ENCODE measurements at places on chromosomes 11 and 22.
A peak's percentile ranks its signal among the peaks of the same experiment; 100 is the strongest.

- peak; percentile 86 for DNase-seq
Measured at GRCh38 chr11:111417011-111417765, 38.1 kb upstream of the POU2AF1 start.

GRCh38 chr11:44949160-44950030 lies 1.3 kb downstream of the TP53I11 start:
- no peak for DNase-seq

DNA sequence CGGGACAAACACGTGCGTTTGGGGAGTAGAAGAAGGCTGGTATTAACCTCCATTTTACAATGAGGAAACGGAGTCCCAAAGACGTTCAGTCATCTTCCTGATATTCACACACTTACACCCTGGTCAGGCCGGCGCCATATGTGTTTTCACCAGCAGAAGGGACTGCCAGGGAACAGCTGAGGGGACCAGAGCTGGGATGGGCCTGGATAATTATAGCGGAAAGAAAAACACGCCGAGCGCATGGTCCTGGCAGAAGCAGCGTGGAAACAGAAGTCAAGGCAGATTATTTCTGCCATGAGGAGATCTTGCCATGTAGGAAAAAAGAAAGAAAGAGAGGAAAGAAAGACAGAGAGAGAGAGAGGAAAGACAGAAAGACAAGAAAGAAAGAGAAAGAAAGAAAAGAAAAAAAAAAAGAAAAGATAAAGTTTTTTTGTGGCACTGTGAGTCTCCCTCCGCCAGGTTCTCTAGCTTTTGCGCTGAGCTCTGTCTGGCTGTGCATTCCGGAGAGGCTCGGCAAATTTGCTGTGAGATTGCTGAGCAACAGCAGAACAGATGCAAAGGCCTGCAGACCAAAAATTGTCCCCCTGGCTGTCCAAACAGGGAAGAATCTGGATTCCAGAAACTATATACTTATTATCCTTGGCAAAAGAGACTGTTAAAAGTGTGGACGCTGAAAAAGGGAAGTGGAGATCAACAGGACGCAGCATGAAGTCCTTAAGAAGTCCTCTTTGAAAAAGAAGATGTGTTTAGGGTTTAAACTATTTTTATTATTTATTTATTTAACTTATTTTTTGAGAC lies 1.3 kb upstream of the UCP2 start:
- DNase-seq: no peak

DNA sequence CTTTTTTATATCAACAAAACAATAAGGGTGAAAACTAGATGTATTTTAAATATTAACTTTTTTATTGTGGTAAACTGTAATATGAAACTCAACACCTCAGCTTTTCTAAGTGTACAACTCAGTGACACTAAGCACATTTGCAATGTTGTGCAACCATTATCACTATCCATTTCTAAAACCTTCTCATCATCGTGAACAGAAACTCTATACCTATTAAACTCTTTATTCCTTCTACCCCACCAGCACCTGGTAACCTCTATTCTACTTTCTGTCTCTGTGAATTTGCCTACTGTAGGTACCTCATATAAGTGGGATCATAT lies 9.4 kb downstream of the HORMAD2 start:
- DNase-seq: no peak

DNA sequence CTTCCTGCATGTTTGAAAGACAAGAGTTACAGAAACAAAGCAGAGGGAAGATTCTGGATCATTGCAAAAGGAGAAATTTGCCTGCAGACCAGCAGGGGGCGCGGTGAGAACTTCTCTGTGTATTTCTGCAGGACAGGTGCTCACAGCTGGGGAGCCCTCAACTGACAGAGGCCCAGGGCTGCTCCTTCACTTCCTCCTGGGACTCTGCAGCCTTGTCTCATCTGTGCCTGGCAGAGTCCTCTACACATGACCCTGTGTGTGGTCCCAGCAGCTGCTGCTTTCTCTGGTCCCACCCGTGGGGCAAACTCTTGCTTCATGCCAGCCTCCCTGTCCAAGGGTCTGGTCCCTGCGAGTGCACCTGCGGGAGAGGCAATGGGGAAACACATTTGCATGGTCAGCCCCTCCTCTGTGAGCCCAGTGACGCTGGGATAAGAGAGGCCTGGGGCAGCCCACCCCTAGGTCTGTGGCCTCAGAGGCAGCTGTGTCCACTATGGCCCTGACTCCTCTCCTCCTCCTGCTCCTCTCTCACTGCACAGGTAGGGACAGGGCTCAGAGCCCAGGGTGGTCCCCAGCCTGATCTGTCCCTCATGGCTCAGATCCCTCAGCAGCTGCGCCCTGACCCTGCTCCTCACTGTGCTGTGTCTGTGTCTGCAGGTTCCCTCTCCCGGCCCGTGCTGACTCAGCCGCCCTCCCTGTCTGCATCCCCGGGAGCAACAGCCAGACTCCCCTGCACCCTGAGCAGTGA lies 43.2 kb upstream of the VPREB1 start:
- DNase-seq: peak; percentile 65

- no peak for DNase-seq
Measured at GRCh38 chr11:66912361-66912760, 45.8 kb downstream of the PC start.

DNA sequence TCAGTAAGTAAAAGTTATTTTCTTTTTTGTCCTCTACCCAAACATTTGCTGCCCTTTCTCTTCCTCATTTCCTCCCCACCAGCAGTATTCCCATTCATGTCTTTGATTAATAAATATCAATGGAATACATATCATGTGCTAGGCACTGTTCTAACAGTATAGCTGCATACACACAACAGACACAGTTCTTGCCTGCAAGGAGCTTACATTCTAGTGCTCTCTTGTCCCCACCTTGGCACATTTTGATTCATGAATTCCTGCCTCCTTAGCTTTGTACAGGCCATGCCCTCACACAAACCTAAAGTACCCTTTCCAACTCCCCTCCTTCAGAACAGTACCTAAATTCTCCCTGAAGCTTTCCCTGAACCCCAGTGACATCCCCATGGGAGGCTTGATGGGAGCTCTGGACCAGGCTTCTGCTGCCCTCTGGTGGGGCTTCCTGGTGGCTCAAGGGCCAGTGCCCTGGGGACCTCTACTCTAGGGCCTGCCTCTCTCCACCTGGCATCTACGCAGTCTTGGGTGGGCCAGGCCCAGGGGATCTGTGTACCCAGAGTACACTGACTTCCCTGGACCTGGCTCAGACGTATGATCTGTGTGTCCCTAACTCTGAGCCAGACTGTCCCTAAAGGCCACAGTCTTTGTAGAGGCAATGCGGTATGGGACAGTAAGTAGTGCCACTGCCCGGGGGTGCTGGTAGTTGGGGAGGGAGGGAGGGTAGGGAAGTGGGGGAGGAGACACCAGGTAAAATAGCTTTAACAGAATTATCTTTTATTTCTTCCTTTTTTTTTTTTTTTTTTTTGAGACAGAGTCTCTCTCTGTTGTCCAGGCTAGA lies 14.1 kb downstream of the RPS13 start:
- DNase-seq: peak; percentile 65

GRCh38 chr11:119352857-119353260 lies 6.4 kb upstream of the MFRP start:
- peak; percentile 37 for DNase-seq

DNA sequence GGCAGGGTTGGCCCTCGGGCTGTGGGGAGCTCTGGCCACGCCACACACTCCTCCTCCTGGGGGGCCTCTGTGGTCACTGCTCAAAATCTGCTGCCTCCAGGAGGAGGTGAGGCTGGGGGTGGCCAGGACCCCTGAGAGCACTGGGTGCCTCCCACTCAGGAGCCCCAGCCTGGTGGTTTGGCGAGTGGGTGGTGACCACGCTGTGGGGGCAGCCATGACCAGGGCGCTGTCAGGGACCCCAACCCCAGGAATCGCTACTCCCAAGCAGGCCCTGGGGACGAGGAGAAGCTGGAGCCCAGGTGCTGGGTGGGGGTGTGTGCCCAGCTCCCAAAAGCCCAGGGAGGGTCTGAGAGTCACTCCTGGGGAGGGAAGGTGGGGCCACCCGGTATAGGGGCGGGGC lies 30.1 kb downstream of the TSPAN4 start:
- no peak for DNase-seq

- DNase-seq: peak; percentile 48
Measured at GRCh38 chr11:132318421-132319157, 948.2 kb downstream of the NTM start.
